ENCODE measurements at places on chromosomes 11 and 22. TPM values are rescaled to one million over a fixed set of nuclear protein-coding genes. Genes with fewer than 3 reads are reported as not detected.

The MYOD1 gene
- total RNA-seq: not detected

The IFITM10 gene
- 0.42 TPM for total RNA-seq

The SHANK2 gene
- total RNA-seq: 38.1 TPM

The OR8A1 gene
- total RNA-seq: not detected

The C22orf23 gene
- total RNA-seq: not detected

The NXPE4 gene
- 95.2 TPM for total RNA-seq

The TRPC6 gene
- total RNA-seq: 0.96 TPM

The SYT13 gene
- 31.5 TPM for total RNA-seq

The ZFPL1 gene
- total RNA-seq: 54.3 TPM

The C11orf52 gene
- total RNA-seq: 8.8 TPM

The OR2AG1 gene
- not detected for total RNA-seq

The MMP7 gene
- 0.29 TPM for total RNA-seq

The FOSL1 gene
- total RNA-seq: 4.2 TPM

The BIRC3 gene
- total RNA-seq: 14.8 TPM

The DEAF1 gene
- total RNA-seq: 25.8 TPM

The ROBO4 gene
- total RNA-seq: 5.0 TPM

The TRIM49 gene
- not detected for total RNA-seq

The HBB gene
- 113 TPM for total RNA-seq

The DBX1 gene
- total RNA-seq: not detected

The ZNF202 gene
- total RNA-seq: 8.5 TPM

The TNNT3 gene
- total RNA-seq: 0.72 TPM

The AIFM3 gene
- total RNA-seq: 156 TPM

The MFRP gene
- not detected for total RNA-seq

The EXT2 gene
- total RNA-seq: 54.7 TPM

The FERMT3 gene
- total RNA-seq: 16.6 TPM

The USP2 gene
- total RNA-seq: 11.6 TPM

The ANGPTL5 gene
- total RNA-seq: not detected

The CARD18 gene
- not detected for total RNA-seq

The VSTM5 gene
- total RNA-seq: 2.4 TPM
